Activated CD4-positive, alpha-beta T cell treated with anti-CD3 and anti-CD28 coated beads, Interleukin-2, amount 10 ng/mL, durations not matched to agents 7 days and 5 days (primary cell): ENCODE measurements at places on chromosomes 11 and 22. TPM values are rescaled to one million over a fixed set of nuclear protein-coding genes. Genes with fewer than 3 reads are reported as not detected.
A peak's percentile ranks its signal among the peaks of the same experiment; 100 is the strongest.

DNA sequence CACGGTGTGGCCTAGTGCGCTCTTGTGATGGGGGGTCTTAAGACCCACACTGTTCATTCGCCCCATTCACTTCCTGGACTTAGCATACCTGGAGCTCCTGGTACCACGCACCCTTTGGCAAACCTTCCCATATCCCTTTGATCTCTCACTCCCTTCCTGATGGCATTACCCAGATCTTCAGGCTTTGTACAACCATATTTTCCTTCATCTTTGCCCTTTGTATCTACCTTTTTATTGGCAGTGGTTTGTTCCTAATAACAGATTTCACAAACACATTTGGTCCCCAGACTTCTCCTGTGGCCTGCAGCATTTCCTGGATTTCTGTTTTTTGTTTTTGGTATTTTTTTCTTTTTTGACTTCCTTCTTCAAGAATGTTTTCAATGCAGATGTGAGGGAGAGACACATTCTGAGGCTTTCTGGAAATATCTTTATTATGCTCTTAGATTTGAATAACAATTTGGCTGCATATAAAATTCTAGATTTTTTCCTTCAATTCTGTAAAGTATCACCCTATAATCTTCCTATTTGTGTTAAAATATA lies 16.1 kb upstream of the IFITM3 start:
- H3K4me1 ChIP-seq = peaks cover 48% of the 10 kb centered on the region
- H3K27ac ChIP-seq = peak overlapping the region; percentile 47
- DNase-seq = no peak
- peaks cover 13% of the 10 kb centered on the region for H3K27me3 ChIP-seq
- H3K36me3 ChIP-seq = peaks cover 12% of the 10 kb centered on the region
- H3K4me3 ChIP-seq = no peak overlapping the region

DNA sequence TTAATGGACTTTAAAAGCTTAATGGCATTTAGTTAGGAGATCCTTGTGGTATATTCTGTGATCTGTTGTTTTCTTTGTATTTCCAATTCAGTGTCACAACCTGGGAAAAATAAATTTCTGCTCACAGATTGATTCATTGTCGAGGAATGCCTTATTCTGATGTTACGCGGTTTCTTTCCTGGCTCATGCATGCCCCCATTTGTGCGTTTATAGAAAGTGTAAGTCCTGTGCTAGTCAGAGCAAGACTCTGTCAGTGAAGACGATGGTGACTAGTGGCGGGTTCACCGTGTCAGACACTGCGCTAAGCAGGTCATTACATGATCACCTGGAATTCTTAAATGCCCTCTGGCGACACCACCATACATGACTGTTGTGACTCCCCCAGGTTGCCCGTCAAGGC lies 169.4 kb downstream of the TBC1D22A start:
- no peak overlapping the region for H3K27ac ChIP-seq
- H3K27me3 ChIP-seq = no peaks in the 10 kb centered on the region
- H3K36me3 ChIP-seq = peaks cover 4% of the 10 kb centered on the region
- DNase-seq = no peak
- no peak overlapping the region for H3K4me3 ChIP-seq

APOL4 gene
- 0.57 TPM for total RNA-seq

SLC15A3 gene
- 4.2 TPM for total RNA-seq

GRCh38 chr22:42273855-42274451 lies 3.5 kb upstream of the TCF20 start:
- no peak overlapping the region for H3K4me3 ChIP-seq
- no peaks in the 10 kb centered on the region for H3K36me3 ChIP-seq
- H3K27ac ChIP-seq = peak overlapping the region; percentile 2
- no peak for DNase-seq
- H3K27me3 ChIP-seq = no peaks in the 10 kb centered on the region
- peaks cover 10% of the 10 kb centered on the region for H3K4me1 ChIP-seq

ANO5 gene
- total RNA-seq = 0.12 TPM

GRCh38 chr11:876545-876944 lies 33.9 kb downstream of the TSPAN4 start:
- H3K27me3 ChIP-seq = no peaks in the 10 kb centered on the region
- H3K4me3 ChIP-seq = no peak overlapping the region
- H3K27ac ChIP-seq = no peak overlapping the region
- no peak for DNase-seq

GRCh38 chr11:73518195-73518594 lies 79.7 kb downstream of the FAM168A start:
- DNase-seq = no peak
- no peak overlapping the region for H3K27ac ChIP-seq
- no peak overlapping the region for H3K4me3 ChIP-seq
- H3K4me1 ChIP-seq = peaks cover 25% of the 10 kb centered on the region
- no peaks in the 10 kb centered on the region for H3K27me3 ChIP-seq

GRCh38 chr11:76179147-76179546 lies 27.2 kb downstream of the WNT11 start:
- no peaks in the 10 kb centered on the region for H3K4me1 ChIP-seq
- DNase-seq = no peak
- no peak overlapping the region for H3K27ac ChIP-seq
- H3K4me3 ChIP-seq = no peak overlapping the region
- no peaks in the 10 kb centered on the region for H3K36me3 ChIP-seq
- H3K27me3 ChIP-seq = no peaks in the 10 kb centered on the region

ABCC8 gene
- not detected for total RNA-seq

DNA sequence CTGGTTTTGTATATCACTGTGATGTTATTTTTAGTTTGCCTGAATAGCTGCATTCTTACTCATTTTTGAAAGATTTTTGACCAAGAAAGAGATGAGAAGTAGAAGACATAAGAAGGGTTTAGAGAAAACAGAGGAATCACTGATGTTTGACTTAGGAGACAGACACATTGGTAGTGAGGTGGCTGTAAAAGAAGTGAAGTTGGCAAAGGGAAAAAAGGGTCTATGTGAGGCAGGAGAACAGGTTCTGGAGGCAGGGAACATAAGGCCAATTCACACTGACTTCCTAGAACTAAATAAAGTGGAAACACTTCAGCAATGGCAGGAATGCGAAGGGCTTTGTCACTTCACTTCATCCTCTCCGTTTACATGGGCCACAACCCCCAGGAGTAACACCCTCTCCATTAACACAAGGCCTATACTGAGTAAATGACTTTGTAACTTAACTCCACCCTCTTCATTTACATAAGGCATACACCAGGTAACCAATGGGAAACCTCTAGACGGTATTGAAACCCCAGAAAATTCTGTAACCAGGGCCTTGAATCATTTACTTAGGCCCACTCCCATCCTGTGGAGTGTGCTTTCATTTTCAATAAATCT lies 36.5 kb downstream of the CTSC start:
- peaks cover 47% of the 10 kb centered on the region for H3K4me1 ChIP-seq
- H3K27ac ChIP-seq = peak overlapping the region; percentile 82
- peaks cover 95% of the 10 kb centered on the region for H3K36me3 ChIP-seq
- no peaks in the 10 kb centered on the region for H3K27me3 ChIP-seq

GRCh38 chr11:8288824-8289491 lies 25.3 kb upstream of the LMO1 start:
- H3K4me1 ChIP-seq = no peaks in the 10 kb centered on the region
- H3K36me3 ChIP-seq = no peaks in the 10 kb centered on the region
- no peak for DNase-seq
- H3K4me3 ChIP-seq = no peak overlapping the region
- peaks cover 7% of the 10 kb centered on the region for H3K27me3 ChIP-seq

TREH gene
- not detected for total RNA-seq
